Activated CD4-positive, alpha-beta T cell treated with anti-CD3 and anti-CD28 coated beads, Interleukin-10, Interleukin-2, amounts not matched to agents 100 ng/mL and 50 ng/mL, durations not matched to agents 16 hours and 8 hours (primary cell): ENCODE measurements at places on chromosomes 4 and X.

DNA sequence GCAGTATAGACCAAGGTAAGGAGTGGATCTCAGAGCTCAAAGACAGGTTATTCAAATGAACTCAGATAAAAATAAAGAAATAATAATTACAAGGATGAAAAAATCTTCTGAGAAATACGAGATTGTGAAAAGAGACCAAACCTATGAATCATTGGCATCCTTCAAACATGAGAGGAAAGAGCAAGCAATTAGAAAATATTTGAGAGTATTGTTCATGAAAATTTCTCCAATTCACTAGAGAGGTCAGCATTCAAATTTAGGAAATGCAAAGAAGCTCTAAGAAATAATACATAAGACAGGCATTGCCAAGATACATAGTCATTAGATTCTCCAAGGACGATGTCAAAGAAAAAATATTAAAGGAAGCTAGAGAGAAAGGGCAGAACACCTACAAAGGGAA, 93.5 kb upstream of the GALNTL6 start:
- no peak for DNase-seq

- DNase-seq = no peak
Measured at GRCh38 chr4:71545168-71545567, 206.3 kb downstream of the SLC4A4 start.

DNA sequence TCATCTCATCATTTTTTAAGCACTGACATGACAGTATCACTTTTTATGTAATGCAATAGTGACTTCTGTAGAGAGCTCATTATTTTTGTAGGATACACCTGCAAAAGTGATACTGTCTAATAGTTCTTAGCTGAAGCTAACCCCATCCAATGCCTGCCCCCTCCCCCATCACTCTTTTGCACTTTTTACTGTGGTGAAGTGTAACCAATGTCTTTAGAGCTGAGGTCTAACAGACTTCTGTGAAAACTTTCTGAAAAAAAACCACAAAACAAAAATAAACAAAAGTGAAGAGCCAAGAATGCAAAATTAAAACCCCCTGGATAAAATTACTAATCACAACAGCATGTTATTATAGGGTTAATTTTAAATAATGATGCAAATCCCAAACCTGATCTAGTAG, 301.1 kb downstream of the ANK2 start:
- no peak for DNase-seq

- DNase-seq = no peak
Measured at GRCh38 chr4:56666279-56666678, 14.8 kb downstream of the HOPX start.

GRCh38 chrX:8433109-8434062, 31.2 kb upstream of the VCX3B start:
- DNase-seq = no peak

DNA sequence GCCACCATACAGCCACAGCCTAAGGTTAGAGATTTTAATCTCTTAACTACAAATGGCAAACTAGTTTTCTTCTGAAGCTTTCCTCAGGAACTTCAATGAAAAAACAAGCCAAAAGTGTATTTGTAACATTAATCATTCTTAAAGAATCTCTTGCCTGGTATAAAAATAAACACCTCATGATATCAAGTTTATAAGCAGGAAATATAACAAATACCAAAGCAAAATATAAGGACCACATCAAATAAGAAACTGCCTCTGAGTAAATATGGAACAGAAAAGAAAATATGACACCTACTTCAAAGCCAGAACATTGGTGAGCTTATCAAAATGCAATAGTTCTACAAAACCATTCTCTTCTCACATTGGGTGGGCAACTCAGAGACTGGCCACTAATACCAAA, 89.9 kb downstream of the GPC4 start:
- DNase-seq = no peak

- DNase-seq = peak; percentile 33
Measured at GRCh38 chr4:6257247-6258025, 12.2 kb upstream of the WFS1 start.
